ENCODE measurements at places on chromosomes 5 and 9. TPM values are rescaled to one million over a fixed set of nuclear protein-coding genes. Genes with fewer than 3 reads are reported as not detected.

Gene AGPAT2
- total RNA-seq = 68.8 TPM

- no peak for DNase-seq
Measured at GRCh38 chr5:2300861-2301574, 418.3 kb upstream of the IRX4 start.

Gene PRUNE2
- 119 TPM for total RNA-seq

- DNase-seq = no peak
Measured at GRCh38 chr5:172173564-172174153, 14.4 kb downstream of the STK10 start.

Gene SPATA6L
- 5.4 TPM for total RNA-seq

GRCh38 chr5:127012916-127013315 is 17.4 kb downstream of the MARCHF3 start:
- DNase-seq = no peak

DNA sequence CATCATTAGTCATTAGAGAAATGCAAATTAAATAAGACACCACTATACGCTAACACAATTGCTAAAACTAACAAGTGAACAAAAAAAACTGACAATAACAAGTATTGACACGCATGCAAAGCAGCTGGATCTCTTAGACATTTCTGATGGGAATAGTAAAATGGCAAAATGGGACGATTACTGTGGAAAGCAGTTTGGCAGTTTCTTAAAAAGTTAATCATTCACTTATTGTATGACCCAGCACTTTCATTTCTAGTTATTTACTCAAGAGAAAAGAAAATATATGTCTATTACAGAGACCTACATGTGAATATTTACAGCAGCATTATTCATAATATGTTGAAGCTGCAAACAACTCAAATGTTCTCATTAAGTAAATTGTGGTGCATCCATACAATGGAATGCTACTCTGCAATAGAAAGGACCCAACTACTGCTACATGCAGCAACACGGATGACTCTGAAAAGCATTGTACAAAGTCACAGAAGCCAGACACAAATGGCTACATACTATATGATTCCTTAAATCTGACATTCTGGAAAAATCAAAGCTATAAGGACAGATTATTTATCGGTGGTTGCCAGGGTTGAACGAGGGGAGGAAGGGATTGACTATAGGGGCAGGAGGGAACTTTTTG is 96.8 kb upstream of the ITGA2 start:
- DNase-seq = no peak

- DNase-seq = no peak
Measured at GRCh38 chr9:130171226-130172148, 717 bp upstream of the NCS1 start.

Gene ITK
- total RNA-seq = 9.9 TPM

GRCh38 chr5:88093765-88094164 is 174.9 kb downstream of the TMEM161B start:
- DNase-seq = no peak

DNA sequence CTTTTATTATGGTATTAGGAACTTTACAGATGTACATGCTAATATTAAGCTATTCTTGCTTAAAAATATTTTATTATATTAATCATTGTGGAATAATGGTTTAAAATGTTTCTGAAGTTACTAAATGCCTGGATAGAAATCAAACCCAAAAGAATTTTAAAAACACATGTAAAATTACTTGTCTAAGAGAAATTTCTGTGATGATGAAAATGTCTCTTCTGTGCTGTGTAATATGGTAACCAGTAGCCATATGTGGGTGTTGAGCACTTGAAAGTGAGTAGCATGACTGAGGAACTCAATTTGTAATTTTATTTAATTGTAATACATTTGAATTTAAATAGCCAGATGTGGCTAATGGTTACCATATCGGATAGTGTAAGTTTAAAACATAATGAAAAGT is 66.7 kb upstream of the HSPB3 start:
- DNase-seq = no peak

Gene NAIP
- total RNA-seq = 6.7 TPM

DNA sequence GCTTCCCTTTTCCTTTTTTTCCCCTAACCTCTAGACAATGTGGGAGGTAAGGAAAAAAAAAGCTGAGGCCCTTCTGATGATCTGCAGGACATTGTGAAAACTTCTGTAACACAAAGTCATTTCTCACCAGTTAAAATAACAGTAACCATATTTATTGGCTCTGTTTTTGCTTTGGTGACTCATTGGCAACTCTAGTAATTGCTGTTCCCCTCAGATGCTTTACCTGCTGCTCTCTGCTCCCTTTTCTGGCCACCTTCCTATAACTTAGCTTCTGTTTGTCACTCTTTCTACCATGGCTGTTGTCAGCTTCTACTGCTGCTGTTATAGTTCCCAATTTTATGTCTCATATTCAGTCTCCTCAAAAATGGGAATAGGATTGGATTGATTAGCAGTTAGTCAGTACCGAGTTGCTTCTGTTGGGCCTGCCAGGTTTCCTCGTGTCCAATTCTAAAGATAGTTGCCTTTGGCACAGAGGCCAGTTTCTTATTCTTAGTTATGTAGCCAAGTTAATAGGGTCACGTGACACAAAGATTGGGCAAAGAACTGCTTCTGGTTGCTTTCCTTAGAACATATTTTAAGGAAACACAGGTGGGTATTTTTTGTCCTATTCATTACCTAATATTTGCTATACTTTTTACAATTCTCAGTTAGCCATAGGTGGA is 16.8 kb downstream of the SCAMP1 start:
- DNase-seq = no peak

DNA sequence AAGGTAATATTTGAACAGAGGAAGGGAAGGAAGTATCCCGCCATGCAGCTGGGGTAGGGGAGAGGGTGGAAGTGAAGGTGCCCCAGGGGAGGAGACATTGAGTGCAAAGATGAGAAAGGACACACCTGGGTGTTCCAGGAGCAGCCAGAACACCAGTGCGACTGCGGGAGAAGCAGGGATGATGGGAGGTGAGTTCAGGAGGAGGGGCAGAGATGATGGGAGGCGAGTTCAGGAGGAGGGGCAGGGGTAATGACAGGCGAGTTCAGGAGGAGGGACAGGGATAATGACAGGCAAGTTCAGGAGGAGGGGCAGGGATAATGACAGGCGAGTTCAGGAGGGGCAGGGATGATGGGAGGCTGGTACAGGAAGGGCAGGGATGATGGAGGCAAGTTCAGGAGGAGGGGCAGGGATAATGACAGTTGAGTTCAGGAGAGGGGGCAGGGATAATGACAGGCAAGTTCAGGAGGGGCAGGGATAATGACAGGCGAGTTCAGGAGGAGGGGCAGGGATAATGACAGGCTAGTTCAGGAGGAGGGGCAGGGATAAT is 17.2 kb upstream of the SPOCK1 start:
- DNase-seq = no peak

GRCh38 chr9:131799177-131799823 is 59.4 kb upstream of the RAPGEF1 start:
- DNase-seq = peak; percentile 47

Gene CMYA5
- total RNA-seq = 12.8 TPM

Gene NSG2
- total RNA-seq = 4.8 TPM

Gene PCDH12
- total RNA-seq = 4.1 TPM

GRCh38 chr9:108811944-108812343 is 43.8 kb downstream of the ACTL7B start:
- no peak for DNase-seq

- DNase-seq = no peak
Measured at GRCh38 chr9:15475923-15476536, 34.7 kb downstream of the PSIP1 start.

Gene PCA3
- total RNA-seq = not detected

DNA sequence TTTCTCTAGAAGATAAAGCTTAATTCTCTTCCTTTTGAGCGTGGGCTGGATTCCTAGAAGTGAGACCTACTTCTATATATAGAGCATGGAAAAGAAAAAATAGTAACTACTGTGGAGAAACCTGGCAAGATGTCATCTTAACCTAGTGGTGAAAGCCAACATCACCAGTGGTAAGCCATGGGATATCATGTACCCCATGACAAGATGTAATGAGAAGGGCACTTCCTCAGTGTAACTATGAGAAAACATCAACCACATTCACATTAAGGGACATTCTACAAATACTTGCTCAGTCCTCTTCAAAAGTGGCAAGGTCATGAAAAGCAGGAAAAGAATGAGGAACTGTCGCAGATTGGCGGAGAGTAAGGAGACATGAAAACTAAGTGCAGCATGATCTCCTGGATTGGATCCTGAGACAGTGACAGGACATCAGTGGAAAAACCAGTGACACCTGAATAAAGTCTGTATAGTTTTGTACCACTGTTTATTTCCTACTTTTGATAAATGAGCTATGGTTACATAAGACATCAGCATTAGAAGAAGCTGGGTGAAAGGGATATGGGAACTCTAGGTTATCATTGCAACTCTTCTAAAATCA is 65.4 kb downstream of the PRRC1 start:
- DNase-seq = no peak

GRCh38 chr5:36982146-36982545 is 105.6 kb downstream of the NIPBL start:
- DNase-seq = no peak

DNA sequence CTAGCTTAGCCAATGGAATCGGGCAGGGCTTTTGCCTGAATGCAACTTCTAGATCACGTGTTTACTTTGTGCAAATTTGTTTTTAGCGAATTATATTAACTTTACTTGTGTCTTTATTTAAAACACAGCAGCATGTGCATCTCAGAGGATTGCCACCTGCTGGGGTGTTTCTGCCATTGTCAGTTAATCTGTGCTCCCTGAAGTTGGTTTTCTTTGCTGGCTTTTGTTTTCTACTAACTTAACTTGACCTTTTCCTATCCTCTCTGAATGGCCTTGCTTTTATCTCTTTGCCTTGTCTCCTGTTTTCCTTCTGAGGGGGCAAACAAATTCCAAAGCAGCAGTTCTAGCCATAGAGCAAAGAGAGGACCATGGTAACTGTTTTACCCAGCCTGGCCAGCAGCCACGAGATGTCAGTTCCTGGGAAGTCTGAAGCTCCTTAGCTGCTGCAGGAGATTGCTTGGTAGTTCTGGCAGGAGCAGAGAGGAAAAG is 67.6 kb downstream of the ARHGEF28 start:
- no peak for DNase-seq

Gene PRDM9
- not detected for total RNA-seq

DNA sequence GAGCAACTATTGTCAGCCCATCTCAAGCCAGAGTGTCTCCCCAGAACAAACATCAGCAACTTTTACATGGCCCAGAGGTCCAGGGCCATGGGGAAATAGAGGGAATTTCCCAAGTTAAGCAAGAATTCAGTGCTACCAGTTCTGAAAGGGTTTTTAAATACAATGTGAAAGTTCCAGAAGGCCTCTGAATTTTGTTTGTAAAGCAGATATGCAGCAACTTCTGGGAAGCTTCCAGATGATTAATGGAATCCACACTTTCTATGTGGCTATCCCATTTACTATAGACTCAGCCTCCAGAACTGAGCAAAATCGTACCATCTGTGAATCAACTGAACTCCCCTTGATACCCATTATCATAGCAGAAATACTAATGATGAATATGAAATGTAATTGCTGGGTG is 93.8 kb downstream of the FEM1C start:
- DNase-seq = no peak

GRCh38 chr5:129511291-129511690 is 51.2 kb downstream of the ADAMTS19 start:
- DNase-seq = no peak

DNA sequence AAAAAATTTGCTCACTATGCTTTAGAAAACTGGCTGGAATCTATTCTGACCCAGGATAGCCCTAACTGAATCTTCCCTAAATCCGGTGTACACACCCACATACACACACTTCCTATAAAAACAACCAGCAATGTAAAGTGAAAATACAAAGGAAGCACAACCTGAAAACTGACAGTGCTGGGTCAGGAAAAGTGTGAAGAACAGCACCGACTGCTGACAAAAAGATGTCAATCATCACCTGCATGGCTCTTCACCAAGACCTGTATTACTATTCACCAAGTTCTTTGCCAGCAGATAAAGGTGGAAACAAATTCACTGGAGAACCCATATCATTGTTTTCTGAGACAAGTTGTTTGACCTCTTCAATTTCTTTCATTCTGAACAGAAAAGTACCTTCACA is 293.8 kb upstream of the GRAMD2B start:
- DNase-seq = no peak

DNA sequence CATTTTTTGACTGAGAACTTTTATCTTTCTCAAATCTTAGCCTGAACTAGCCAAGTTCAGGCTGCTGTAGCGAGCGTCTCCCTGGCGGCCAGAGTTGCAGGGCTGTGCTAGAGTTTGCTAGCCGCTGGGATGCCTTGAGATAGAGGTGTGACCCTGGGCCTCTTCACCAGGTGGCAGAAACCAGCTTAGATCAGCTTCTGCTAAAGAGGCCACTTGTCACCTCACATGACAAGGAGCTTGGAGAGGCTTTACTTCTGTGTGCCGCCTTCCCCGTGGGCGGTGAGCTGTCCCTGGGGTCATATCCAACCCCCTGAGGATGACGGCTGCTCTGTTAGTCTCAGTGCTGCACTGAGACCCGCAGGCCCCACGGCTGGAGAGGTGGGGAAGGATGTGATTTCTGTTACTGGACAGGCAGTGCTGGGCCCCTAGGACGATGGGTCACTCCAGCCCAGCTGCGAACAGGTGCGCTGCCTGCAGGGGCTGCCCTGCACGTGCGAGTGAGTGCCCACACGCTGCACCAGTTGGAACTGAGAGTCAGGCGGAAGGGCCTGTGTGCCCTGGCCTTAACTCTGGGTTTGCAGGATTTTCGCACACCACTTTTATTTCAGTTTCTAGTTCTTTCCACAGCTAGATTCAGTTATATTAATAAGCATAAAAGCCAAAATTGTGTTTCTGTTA is 63.8 kb downstream of the EHMT1 start:
- DNase-seq = no peak

GRCh38 chr5:89277816-89278215 is 394.8 kb upstream of the MEF2C start:
- no peak for DNase-seq

- DNase-seq = peak; percentile 62
Measured at GRCh38 chr5:65086234-65086890, 317.6 kb downstream of the CWC27 start.

- DNase-seq = peak; percentile 62
Measured at GRCh38 chr5:56264417-56265025, 31.4 kb upstream of the ANKRD55 start.

- no peak for DNase-seq
Measured at GRCh38 chr5:150789943-150790611, 11.5 kb downstream of the SMIM3 start.

DNA sequence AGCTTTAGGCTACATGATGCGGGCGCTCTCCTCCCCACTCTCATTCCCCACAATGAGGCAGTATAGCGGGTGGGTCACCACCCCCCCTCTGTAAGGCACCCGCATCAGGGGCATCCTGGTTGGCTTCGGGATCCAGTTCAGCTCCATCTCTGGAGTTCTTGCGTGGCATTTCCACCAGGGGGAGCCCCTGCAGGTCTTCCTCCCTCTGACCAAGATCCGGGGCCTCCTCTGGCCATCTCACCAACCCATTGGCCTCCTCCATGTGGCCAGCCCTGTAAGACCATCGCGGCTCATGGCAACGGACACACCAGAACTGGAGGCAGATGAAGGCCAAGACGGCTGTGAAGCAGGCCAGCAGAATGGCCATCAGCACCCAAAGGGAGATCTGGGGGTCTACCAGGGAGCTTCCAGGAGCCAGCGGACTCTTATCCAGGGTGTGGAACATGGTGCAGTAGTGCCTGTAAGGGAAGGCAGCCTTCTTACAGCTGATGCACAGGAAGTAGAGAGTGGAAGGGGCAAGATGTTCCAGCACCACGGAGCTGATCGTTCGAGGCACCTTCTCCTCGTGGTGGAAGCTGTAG is 77.0 kb downstream of the CYFIP2 start:
- DNase-seq = peak; percentile 28

Gene OLFML2A
- total RNA-seq = 3.1 TPM
